ENCODE measurements at places on chromosomes 7 and 10.

GRCh38 chr7:30938435-30939316 is 25.1 kb upstream of the GHRHR start:
- DNase-seq: peak; percentile 75

GRCh38 chr7:149180722-149181449 is 14.5 kb upstream of the ZNF282 start:
- no peak for DNase-seq

DNA sequence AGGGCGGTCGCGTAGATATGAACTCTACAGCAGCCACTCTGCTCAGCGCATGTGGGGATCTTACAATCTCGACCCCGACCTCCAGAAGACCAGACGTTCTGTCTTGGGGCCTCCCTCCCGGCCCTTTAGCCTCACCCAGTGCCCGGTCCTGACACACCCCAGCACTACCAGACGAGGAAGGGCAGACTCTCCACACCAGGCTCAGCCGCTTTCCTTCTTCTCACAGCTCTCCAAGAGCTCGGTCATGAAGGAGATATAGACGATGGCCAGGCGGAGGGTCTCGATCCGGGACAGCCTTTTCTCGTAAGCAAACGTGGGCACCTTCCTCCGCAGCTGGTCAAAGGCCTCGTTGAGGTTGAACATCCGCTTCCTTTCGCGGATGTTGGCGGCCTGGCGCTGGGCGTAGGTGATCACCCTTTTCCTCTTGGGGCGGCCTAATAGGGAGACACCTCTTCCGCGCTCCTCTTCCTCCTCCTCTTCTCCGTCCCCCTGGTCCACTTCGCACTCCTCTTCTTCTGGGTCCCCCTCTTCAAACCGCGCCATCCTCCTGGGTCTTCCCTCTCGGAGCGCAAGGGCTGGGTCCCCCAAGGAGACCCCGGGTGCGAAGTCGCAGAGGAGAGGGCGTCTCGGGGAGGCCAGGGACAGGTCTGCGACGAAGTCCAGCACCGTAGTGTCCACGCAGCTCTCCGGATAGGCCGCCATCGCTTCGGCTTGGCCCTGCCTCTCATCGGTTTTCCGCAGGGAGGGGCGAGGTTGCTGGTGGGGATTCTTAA is at the start of gene FERD3L:
FERD3L (minus strand) TSS at position 761 of the 773 bp plus-strand sequence; CDS start at position 702, 59 bp downstream.
- DNase-seq: no peak

GRCh38 chr7:71535616-71536015 is 403.7 kb downstream of the GALNT17 start:
- DNase-seq: no peak

DNA sequence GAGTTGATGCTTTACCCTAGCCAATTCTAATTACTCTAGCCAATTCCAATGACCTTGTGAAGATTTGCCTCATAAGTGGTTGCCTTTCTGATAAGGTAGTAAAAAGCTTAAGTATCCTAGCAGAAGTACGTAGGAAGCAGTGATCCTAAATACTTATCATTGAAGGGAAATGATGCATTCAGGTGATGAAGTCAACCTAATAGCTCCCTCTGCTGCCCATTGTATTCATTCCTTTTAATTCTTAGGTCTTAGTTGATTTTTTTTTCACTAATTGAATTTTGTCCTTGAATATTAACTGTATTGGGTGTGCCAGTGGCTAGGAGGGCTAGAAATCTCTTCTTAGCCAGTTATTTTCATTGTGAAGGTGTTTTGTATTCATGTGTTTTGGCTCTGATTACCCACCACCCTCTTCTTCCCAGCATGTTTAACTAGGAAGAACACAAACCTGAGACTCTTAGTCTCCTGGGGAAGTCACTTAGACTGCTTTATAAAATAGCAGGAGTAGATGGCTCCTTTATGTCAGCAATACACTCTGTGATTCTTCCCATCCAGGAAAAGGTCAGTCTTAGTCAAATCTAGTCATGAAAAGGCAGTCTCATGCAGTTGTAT is 46.3 kb downstream of the PLEKHA8 start:
- no peak for DNase-seq

All from iPS DF 19.7 (cell line).